ENCODE measurements at places on chromosomes 6 and 20. TPM values are rescaled to one million over a fixed set of nuclear protein-coding genes. Genes with fewer than 3 reads are reported as not detected.

- no peak for DNase-seq
These were observed 26.1 kb upstream of the JAG1 start for GRCh38 chr20:10699941-10700340.

Gene CD40
- 8.0 TPM for total RNA-seq

DNA sequence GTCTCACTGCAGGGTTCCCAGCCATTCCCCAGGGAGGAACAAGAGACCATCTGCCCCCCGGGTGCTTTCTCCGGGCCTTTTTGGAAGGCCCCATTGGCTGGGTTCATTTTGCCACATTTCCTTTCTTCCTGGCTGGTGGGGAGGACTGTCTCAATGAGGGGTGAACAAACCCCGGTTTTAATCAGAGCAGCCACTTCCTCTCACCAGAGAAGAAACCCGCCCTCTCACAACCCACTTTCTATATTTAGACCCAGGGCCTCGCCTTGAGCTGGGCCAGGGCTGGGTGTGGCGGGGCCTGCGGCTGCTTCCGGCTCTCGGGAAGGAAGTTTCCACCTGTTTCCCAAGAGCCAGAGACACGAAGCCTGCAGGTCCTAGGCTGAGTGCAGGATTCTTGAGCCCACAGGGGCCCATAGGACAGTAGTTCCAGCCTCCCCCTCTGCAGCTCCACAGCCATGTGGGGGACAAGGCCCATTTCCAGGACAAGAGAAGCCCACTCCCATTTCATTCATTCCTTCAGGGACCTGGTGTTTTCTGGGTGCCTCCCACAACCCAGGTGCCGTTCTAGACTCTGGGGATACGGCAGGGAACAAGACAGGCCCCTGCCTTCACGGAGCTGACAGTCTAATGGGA, 41.8 kb downstream of the RBM38 start:
- DNase-seq = peak; percentile 85

DNA sequence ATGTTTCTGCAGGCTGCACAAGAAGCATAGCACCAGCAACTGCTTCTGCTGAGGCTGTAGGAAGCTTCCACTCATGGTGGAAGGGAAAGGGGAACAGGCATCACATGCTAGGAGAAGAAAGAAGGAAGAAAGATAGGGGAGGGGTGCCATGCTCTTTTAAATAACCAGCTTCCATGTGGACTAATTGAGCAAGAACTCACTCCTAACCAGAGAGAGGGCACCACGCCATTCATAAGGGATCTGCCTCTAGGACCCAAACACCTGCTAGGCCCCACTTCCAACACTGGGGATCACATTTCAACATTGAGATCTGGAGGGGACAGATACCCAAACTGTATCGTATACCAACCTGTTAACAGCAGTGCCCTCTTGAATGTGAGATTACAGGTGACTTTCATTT, 46.9 kb upstream of the ARMC2 start:
- DNase-seq = no peak

DNA sequence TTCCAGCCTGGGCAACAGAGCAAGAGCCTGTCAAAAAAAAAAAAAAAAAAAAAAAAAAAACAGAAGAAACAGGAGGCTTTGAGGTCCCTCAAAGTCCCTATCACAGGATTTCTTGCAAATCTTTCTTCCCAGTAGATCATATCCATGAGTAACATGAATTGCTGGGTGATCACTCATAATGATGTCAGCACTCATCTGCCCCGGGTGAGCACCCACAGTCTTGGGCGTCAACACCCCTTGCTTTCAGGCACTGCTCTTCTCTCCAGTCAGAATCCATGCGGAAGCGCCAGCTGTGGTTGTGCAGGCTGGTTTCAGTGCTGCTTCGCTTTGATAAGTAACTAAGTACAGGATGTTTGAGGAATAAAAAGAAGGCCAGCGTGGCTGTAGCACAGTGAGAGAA, 40.2 kb upstream of the INSM1 start:
- no peak for DNase-seq

Gene STMND1
- total RNA-seq = not detected

Gene NCOA7
- 12.5 TPM for total RNA-seq

GRCh38 chr6:124123617-124124209, 320.0 kb downstream of the NKAIN2 start:
- no peak for DNase-seq

Gene SLC22A3
- total RNA-seq = 1.8 TPM

DNA sequence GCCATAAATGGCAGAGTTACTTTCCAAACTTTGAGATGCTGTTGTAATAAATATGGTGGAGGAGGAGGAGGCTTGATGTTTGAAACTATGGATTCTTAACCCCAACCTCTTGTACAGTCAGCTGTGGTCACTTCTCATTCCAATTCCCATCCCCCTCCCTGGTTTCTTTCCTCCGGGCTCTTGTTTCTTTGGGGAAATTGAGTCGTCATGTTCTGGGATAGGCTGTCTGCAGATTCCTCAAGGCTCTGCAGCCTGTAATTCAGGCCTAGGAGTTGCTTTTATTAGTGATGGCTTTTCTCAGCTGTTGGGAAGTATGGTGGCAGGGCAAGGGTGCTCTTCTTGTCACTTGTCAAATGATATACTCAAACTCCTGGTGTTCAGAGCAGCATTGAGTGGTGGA, 2.6 kb downstream of the PTK7 start:
- DNase-seq = no peak

- no peak for DNase-seq
These were observed 34.7 kb upstream of the HAO1 start for GRCh38 chr20:7974785-7975435.

DNA sequence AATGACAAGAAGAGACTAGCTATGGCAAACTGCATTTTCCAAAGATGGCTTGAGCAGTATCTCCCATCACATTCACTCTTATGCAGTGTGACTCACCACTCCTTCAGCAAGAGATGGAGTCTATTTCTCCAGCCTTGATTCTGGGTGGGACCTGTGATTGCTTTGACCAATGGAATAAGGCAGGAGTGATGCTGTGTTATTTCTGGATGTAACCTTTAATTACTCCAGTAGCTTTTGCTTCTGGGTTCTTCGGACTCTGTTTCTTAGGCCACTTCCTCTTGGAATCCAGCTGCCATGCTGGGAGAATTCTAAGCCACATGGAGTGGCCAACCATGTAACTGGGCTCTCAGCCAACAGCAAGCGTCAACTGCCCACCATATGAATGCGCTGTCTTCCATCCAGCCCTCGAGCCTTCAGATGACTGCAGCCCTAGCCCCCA, 50.7 kb downstream of the TGM2 start:
- DNase-seq = no peak

DNA sequence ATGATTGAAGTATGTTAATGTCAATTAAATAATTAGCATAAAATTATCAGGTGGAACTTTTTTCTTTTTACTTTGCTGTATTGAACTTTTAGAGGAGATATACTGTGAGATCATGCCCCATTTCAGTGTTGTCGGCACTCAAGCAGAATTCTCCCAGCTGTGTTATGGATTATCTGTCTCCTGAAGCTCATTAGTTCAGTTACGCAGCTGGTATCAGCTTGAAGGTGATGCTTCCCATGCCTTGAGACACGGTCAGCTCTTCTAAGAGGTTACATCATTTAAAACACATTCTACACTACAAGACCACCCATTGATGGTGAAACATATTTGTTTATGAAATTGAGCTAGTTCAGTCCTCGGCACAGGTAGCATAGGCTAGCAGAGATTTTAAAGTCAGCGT, 68.9 kb upstream of the PHACTR2 start:
- DNase-seq = no peak

GRCh38 chr6:27422651-27423332, 34.2 kb downstream of the ZNF391 start:
- no peak for DNase-seq

DNA sequence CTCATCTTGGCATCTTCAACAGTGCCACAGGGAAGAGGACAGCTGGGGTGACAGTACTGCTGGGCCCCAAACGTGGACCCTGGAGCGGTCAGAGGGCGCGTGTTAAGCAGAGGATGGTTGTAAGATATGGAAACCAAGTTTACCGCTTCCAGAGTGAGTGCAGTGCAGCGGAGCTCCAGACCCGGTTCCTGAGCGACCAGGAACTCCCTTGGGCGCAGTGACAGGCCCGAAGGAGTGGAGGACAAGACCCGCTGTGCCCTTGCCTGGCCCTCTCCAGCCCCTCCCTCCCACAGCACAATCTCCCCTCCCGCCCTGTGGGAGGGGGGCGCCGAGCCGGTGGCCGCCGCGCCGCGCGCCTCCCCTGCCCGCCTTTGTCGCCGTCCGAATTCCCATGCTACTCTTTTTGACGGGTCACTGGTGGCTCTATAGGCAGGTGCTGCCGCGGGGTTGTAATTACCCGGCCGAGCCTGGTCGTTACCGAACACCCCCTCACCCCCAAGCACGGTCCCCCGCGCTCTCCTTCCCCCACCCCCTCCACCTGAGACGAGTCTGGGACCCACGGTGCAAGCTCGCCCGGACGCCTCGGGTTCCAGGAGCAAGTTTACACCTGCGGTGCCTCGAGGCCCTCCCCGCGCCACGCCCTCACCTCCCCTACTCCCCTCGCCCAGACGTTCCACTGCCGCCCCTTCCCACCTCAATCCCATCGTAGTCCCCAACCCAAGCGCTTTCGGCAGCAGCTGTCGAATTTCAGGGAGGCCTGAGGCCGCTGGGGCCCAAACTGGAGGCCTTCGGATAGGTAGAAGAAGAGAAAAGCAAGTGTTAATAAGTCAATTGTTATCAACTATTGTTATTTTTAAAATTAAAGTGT, 3.9 kb downstream of the NR2E1 start:
- no peak for DNase-seq

- DNase-seq = no peak
These were observed 8.5 kb upstream of the SOD2 start for GRCh38 chr6:159701413-159701999.

DNA sequence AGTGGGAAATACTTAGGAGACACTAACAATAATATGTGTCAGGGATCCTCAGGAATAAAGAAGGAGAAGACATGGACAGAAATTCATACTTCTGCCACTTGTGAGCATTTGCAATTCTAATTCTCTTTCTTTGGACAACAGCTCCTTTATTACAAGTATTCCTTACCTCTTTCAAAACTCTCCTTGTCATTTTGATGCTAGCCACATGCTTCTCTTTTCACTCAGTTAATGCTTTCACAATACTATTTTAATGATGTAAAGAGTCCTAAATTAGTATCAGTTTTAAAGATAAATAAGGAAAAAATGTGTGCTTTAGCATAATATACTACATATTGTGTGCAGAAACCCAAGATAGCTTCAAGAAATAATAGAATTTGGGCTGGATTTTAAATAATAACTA, 62.5 kb downstream of the AHI1 start:
- DNase-seq = no peak

- DNase-seq = no peak
These were observed 17.1 kb downstream of the MYLIP start for GRCh38 chr6:16146028-16146427.

DNA sequence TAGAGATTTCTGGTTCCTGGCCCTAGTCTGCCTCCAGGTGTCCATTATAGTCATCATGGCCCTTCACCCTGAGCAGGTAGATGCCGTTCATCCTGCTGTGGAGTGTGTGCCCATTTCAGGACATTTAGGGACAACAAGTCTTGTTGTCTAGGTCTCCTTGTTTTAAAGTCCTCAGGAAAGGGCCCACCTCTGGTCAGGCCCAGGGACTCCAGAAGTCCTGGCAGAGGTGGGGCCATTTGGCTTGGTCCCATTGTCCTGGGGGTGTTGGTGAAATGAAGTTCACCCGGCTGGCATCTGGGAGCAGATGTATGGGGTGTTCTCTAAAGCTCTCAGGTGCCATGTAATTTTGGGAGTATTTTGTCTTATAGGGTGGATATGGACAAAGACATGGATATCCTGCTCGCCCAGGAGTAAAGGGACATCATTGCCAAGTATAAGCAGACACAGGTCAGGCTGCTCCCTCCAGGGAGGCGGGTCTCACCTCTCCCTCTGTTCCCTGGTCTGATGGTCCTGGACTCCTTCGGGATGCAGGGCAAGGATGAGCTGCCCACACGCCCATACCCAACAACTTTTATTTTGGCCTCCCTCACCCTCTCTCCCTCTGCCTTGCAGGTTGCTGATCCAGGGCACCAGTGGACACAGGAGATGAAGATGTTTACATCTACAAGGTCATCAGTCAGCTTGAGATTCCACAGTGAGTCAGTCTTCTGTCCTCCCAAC, 31.7 kb upstream of the MAS1L start:
- DNase-seq = no peak

GRCh38 chr20:34525342-34525708, 9.1 kb downstream of the DYNLRB1 start:
- DNase-seq = no peak

GRCh38 chr6:45956663-45957062, 59.0 kb downstream of the CLIC5 start:
- DNase-seq = no peak

Gene KCNK16
- total RNA-seq = not detected

DNA sequence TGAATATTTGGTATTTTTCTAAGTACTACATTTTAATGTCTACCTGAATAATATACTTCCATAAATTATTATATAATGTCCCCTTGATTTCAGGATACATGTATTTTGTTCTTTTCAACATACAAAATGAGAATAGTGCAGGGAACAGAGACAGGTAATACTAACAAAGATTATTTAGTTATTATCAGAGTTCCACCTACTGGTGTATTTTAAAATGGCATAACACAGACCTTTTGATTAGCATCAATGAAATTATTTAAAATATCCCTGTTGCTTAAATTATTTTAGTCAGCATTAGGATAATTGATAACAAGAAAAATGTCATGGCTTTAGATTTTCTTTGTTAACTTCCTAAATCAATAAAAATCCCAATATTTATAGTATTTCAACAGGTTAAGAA, 184.0 kb downstream of the PRDM13 start:
- no peak for DNase-seq

GRCh38 chr6:3220366-3220765, 7.1 kb downstream of the TUBB2B start:
- no peak for DNase-seq

GRCh38 chr6:105445481-105445880, 42.6 kb upstream of the PREP start:
- no peak for DNase-seq

GRCh38 chr6:24436979-24437378, 34.2 kb downstream of the MRS2 start:
- DNase-seq = no peak

DNA sequence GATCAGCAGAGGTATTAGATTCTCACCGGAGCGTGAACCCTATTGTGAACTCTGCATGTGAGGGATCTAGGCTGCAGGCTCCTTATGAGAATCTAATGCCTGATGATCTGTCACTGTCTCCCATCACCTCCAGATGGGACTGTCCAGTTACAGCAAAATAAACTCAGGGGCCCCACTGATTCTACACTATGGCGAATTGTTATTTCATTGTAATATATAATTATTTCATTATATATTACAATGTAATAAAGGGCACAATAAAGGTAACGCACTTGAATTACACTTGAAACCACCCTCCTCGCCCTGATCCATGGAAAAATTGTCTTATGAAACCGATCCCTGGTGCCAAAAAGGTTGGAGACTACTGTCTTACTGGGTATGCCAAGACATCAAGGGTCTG, 18.6 kb downstream of the PRKN start:
- no peak for DNase-seq

Gene UNC93A
- total RNA-seq = not detected

Gene SLC22A1
- total RNA-seq = 0.51 TPM

GRCh38 chr6:139240161-139241010, 51.4 kb downstream of the TXLNB start:
- DNase-seq = no peak

All from Right ventricle myocardium inferior (tissue), 1 donor.